Hypothalamus (tissue), 51 donors: ENCODE measurements at places on chromosomes 3 and 15.

- DNase-seq = no peak
Measured at GRCh38 chr15:67121644-67122605, 56.5 kb downstream of the SMAD3 start.

DNA sequence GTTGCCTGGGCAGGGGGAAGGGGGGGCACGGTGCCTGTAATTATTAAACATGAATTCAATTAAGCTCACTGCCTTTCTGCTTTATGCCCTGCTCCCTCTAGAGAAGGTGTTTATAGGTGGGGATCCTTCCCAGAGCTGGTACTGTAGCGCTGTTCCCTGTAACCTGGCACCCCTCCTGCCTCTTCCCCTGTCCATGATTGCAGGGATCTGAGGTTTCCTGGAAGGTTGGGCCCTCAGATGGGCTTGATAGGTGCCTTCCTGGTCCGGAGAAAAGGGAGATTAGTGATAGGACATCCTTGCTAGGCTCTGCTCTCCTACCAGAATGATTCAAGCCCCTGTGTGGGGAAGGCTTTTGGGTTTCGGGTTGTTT, 2.1 kb upstream of the FAM131A start:
- no peak for DNase-seq

GRCh38 chr15:80823120-80823519, 44.0 kb downstream of the CEMIP start:
- DNase-seq = no peak

DNA sequence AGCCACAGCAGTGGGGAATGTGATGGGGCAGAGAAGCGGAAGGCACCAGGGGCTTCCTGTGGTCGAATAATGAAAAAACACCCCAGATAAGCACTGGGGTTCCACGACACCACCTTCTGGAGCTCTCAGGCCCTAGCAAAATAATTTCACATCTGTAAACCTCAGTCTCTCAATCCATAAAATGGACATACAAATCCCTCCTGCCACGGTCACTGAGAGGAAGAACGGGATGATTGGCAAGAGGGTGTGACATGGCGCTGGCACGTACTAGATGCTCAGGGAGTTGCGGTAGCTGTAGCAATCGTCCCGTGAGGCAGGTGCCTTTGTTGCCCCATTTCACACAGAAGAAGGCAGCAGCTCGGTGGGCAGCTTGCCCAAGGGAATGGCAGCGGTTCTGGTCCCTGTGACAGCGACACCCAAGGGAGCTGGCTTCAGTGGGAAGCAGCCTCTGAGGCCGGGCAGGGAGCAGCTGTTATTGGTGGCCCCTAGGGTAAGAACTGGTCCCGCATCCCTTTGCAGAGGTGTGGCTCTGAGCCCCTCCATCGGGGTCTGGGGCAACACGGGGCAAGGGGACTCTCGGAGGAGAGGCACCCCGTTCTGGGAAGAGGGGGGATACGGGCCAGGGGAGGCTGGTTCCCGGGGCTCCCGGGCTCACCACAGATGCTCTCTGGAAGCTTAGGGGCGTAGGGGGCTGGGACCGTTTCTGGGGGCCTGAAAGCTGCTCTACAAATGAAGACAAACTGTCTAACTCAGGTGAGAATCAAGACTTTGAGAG, 114.0 kb upstream of the ALDH1A3 start:
- no peak for DNase-seq

DNA sequence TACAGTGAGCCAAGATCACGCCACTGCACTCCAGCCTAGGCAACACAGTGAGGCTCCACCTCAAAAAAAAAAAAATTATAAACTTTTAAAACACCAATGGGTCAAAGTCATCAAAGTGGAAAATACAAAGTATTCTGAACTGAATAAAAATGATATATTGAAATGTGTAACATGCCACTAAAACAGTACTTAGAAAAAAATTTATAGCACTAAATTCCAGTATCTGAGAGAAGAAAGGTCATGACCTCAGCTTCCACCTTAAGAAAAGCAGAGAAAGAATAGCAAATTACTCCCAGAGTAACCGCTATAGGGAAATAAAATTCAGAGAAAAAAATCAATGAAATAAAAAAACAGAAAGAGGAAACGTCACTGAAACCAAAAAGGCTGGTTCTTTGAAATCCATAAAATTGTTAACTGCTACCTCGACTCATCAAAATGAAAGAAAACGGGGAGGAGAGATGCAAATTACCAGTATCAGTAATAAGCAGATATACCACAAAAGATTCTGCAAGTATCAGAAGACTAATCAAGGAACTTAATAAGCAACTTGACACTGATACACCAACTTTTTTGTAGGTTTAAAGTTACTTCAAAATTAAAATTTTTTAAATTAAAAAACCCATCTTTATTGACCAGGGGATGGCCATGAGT, 20.8 kb downstream of the ATP13A3 start:
- DNase-seq = no peak

DNA sequence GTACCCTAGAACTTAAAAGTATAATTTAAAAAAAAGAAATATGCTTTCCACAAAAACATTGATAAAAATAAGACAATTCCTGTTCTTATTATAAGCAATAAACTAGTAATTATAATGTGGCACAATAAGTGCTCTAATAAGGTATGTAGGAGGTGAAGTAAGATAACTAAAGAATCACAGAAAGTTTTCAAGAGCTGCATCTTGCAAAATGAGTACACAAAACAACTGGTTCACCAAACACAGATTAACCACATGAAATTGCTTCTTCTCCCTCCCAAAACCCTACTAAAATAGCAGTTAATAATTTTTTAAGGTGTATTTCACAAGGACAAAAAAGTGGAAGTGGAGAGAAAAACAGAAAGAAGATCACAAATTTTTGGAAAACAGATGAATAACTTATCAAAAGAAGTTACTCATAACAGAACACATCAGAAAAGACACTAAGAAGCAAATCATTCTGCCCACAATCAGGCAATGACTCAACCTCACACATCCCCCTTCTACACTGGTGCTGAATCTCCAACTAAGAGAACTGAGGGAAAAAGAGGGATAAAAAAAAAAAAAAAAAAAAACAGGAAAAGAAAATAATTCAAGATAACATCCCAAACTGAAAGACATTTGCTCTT, 64.2 kb downstream of the TBC1D5 start:
- DNase-seq = no peak

- no peak for DNase-seq
Measured at GRCh38 chr3:182925944-182926337, 54.4 kb downstream of the DCUN1D1 start.

DNA sequence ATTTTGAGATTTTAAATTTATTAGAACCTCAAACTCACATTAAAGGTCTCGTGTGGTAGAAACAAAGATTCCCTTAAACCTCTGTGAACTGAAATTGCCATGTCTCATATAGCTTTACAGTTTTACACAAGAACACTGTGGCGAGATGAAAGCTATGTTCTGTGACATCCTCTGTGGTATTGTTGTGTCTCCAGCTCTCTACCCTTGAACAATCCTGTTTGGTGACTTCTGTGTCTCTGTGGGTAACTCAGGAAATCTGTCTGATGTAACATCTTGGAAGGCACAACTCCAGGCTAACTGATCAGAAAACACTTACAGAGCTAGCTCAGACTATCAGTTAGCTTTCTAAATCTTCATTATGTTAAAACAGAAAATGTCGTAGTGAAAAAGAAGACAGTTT, 318.8 kb upstream of the GBE1 start:
- no peak for DNase-seq

DNA sequence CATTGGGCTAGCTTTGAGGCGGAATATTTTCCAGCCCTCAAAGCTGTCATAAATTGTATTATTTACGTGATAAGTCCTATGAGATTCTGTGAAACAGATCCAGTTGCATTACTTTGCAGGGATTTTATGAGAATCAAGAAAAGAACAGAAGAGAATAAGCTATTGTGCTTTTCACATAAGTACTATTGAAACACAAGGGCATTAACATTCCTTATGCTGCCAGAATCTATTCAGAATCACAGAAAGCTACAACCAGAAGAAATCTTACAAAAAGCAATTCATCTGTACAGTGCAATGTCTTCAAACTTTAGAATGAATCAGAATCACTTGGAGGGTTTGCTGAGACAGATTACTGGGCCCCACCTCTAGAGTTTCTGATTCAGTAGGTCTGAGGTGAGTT, 10.6 kb upstream of the CACNA1D start:
- no peak for DNase-seq

DNA sequence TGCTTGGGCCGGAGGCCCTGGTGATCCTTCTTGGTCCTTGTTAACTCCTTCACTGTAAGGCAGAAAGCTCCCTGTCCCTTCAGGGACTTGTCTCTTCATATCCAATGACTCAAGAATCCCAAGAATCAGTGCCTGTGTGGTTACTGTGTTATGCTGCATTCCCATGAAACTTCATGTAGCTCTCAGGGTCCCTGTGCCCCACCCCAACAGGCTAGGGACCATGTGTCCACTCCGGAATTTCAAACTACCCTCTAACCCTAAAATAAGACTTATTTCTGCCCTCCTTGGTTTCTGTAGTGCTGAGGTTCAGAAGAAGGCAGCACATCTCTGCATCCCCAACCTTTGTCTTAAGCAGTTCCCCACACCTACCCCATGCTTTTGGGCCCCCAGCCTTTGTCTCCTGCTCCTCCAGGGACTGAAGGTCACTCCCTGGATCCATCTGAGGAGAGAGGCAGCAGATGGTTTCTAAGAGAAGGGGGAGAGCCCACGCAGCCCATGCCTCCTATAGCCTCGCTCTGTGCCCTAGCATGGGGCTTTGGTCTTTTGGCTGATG, 531 bp upstream of the MAP1A start:
- DNase-seq = no peak

- no peak for DNase-seq
Measured at GRCh38 chr3:157123621-157124020, 36.3 kb downstream of the CCNL1 start.

GRCh38 chr3:179098388-179099077, 26.9 kb upstream of the ZMAT3 start:
- no peak for DNase-seq

DNA sequence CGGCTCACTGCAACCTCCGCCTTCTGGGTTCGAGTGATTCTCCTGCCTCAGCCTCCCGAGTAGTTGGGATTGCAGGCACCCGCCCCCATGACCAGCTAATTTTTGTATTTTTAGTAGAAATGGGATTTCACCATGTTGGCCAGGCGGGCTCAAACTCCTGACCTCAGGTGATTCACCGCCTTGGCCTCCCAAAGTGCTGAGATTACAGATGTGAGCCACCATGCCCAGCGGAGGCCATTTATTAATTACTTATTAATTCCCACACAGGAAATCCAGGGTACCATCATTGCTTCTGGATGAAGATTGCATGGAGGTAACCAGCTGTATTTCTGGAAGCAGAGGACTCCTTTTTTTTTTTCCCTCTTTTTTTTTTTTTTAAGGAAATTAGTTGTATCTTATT, 37.8 kb downstream of the MAP4 start:
- DNase-seq = no peak

DNA sequence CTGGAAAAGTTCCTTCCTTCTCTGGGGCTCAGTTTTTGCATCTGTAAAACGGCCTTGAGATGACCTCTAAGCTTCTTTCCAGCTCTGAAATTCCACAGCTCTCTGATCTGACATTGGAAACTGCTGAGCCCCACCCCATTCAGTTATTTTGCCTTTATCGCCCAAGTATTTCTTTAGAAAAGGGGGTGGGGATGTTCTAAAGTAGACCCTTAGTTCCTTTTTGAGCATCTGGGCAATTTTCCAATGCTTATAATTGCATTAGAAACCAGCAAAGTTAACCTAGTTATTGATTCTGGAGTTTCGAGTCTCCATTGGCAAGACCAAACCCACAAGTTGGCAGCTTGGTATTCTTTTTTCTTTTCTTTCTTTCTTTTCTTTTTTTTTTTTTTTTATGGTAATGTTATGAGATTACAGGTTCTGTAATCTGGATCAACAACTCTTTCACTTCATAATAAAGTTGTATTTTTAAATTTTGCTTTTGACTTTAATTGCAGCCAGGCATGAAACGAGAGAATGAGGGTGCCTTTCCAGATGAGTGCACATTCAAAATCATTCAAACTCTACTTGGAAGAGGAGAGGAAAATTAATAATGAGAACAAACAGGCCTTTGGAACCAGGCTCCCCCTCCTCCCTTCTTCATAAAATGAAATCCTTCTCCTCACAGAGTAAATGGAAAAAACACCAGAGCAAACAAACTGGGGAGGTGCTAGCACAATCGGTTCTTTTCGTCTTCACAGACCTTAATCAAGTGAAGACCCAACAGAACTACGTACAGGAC, 76.8 kb upstream of the LRIG1 start:
- no peak for DNase-seq

DNA sequence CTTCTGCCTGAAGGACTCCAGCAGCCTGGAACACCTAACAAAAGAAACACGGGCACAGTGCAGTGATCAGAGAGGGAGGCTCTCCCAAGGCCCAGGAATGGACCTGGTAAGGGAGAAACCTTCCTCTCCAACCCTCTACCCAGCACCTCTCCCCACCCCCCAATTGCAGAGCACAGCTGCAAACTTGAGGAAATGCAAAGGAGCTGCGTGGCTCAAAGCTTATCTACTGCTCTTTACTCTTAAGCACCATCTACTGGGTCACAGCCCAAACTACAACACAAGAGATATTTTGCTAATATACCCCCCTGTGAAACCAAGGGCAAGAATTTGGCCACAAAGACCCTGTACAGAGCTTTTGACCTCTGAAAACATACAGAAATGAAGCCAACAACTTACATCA, 328.3 kb downstream of the OXSM start:
- no peak for DNase-seq

DNA sequence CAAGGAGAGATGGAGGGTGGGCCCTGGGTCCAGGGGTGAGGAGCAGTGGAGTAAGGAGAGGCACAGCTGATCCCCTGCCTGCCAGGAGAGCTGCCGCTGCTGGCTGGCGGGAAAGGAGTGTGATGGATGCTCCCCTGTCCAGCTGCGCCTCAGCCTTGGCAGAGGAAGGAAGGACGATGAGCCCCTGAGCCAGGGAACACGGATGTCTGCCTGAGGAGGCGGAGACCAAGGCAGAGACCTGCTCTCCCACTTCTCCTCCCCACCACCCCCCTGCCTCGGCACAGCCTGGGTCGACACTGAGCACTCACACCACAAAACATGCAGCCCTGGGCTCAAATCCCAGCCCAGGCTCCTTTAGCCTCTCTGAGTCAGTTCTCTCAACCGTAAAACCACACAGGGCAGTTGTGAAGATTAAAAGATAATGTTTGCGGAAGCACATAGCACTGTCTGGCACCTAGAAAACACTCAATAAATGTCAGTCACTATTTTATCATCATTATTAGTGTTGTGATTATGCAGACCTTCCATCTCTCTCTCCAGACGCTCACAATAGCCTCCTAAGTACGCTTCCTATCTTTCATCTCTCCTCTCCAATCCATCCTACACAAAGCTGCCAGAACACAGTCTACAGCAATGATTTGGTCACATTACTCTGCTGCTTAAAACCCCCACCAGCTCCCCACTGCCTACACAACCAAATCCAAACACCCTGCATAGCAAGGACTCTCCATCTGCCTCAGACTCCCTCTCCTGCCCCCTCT, 52.2 kb downstream of the SEMA5B start:
- no peak for DNase-seq

DNA sequence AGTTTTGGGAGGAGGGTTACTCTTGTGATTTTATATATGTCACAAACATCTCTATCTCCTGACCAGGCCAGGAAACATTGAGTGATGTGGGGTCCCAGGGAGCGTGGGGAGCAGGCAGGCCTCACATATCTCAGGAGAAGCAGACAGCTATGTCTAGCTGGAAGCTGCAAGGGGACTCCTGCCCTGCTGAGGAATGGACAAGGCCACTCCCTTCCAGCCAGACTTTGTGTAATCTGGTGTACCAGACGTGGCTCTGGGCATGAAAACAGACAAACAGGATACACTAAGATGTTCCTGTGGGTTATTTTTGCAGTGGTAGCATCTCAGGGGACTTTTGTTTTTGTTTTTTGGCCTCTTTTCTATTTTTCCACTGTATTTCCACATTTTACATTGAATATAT, 23.2 kb downstream of the CYP8B1 start:
- no peak for DNase-seq
